Neural progenitor cell (in vitro differentiated cells): ENCODE measurements at places on chromosomes 1 and 21. TPM values are rescaled to one million over a fixed set of nuclear protein-coding genes. Genes with fewer than 3 reads are reported as not detected.
A peak's percentile ranks its signal among the peaks of the same experiment; 100 is the strongest.

DNA sequence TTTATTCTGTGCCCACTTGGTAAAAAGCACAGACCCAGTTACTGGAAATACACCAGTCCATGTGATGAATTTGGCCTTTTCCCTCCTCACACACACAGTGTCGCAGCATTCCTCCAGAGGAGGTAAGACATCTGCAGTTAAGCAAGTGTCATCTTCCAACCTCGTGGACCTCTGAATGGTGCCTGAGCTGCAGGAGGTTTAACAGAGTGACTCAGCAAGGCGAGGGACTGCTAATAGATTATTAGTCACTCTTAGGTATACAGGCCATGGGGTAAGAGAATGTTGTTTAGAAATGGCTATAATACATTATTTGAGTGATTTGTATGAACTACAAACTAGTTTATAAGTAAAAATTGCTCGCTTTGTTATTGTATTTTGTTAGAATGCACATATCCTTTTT lies 8.6 kb upstream of the LRRC8B start:
- no peaks in the 10 kb centered on the region for H3K36me3 ChIP-seq
- H3K27me3 ChIP-seq = no peaks in the 10 kb centered on the region
- no peak overlapping the region for H3K4me3 ChIP-seq
- no peak overlapping the region for H3K27ac ChIP-seq

DNA sequence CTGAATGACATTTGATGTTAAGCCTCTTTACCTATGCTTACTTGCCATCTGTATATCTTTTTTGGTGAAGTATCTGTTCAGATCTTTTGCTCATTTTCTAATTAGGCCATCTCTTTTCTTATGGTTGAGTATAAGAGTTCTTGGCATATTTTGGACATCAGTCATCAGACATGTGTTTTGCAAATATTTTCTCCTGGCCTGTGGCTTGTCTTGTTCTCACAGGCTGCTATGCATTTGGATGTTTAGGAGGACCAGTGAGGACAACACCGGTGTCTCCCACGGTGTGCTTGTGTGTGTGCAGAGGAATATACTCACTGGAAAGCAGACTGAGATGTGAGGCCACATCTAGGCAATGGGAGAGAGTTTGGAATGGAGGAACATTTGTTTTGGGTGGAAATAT lies 87.1 kb upstream of the LYST start:
- no peaks in the 10 kb centered on the region for H3K27me3 ChIP-seq
- no peak overlapping the region for H3K4me3 ChIP-seq
- no peak overlapping the region for H3K27ac ChIP-seq
- DNase-seq = no peak
- H3K4me1 ChIP-seq = peaks cover 5% of the 10 kb centered on the region
- no peaks in the 10 kb centered on the region for H3K36me3 ChIP-seq

DNA sequence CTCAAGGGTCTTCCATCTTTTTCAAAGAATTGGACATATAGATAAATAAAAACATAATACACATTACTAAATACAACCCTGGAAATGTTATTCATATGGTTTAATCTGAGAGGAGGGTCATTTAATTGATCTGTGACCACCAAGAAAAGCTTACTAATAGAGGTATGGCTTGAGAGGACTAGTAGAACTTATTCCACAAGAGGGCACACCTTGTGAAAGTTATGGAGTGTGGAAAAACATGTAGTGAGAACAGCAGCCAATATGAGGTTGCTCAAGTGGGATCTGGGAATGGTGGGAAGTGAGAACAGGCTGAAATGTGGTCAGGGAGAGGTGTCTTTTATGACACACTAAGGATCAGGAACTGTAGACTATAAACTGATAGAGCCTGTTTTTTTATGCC lies 973.5 kb upstream of the B3GALT2 start:
- H3K4me3 ChIP-seq = no peak overlapping the region
- no peaks in the 10 kb centered on the region for H3K36me3 ChIP-seq
- H3K27me3 ChIP-seq = no peaks in the 10 kb centered on the region
- H3K4me1 ChIP-seq = no peaks in the 10 kb centered on the region
- no peak overlapping the region for H3K27ac ChIP-seq

DNA sequence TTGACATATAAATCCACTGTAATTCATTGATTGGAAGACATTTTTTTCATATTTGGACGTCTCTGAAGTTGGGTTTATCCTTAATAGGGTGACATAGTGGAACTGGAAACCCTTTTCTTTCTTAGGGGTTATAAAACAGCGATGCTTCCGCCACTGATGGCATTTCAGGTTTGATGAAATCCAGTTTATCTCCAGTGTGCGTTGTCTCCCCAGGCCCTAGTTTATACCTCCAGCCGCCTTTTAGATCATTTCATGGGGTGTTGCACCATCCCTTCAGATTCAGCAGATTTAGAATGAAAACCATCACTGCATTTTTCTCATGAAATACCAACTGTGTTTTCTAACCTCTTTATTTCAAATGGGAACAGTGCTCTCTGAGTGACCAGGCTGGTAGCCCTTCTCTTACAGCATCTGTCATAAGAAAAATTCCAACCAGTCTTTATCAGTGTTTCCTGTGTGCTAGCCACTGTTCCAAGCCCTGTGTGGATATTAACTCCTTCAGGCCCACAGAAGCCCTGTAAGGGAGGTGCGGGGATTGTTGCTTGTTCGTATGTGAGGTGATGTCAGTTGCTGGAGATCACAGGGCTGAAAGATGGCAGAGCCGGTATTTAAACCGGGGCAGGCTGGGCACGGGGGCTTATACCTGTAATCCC lies 19.0 kb downstream of the H6PD start:
- H3K4me1 ChIP-seq = peaks cover 67% of the 10 kb centered on the region
- peak; percentile 59 for DNase-seq
- H3K36me3 ChIP-seq = no peaks in the 10 kb centered on the region
- H3K27me3 ChIP-seq = peaks cover 15% of the 10 kb centered on the region
- H3K27ac ChIP-seq = peak overlapping the region; percentile 76
- peak overlapping the region; percentile 30 for H3K4me3 ChIP-seq

GRCh38 chr1:169745015-169745861 lies 11.4 kb upstream of the SELE start:
- no peaks in the 10 kb centered on the region for H3K36me3 ChIP-seq
- H3K27me3 ChIP-seq = no peaks in the 10 kb centered on the region
- H3K27ac ChIP-seq = no peak overlapping the region
- DNase-seq = no peak
- no peak overlapping the region for H3K4me3 ChIP-seq
- H3K4me1 ChIP-seq = peaks cover 11% of the 10 kb centered on the region

DNA sequence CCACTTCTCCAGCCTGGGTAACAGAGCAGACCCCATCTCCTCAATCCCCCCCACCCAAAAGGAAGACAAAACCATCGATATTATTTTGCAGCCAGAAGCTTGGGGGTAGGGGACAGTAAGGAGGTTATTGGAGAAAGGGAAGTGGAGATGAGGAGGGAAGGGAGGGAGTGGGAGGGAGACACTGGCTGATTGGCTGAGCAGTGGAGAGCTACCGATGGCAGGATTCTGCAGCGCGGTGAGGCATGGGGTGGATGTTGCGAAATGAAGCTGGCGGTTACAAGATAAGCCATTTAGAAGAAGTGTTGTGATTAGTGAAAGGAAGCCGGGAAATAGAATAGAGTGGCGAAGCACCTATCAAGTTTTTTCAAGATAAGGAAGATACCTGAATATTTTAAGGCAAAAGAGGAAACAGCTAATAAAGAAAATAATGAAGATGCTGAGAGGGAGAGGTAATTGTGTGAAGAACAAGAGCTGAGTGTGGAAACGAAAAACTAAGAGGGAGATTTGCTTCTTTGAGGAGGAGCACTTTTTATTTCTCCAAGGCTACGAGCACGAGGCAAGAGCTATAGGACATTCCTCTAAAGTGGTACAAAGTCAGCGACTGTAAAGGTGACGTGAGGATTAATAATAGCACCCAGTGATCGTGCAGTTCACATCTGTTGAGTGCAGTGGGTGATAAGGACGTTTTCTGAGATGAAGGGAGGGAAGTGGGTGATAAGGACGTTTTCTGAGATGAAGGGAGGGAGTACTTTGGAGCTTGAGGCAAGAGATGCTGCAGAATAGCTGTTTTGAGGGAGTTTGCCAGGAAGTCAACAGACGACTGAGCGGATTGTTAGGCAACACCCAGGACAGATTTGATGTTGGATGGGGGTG lies 103.2 kb upstream of the KIF26B start:
- H3K27me3 ChIP-seq = no peaks in the 10 kb centered on the region
- H3K36me3 ChIP-seq = no peaks in the 10 kb centered on the region
- H3K4me1 ChIP-seq = peaks cover 21% of the 10 kb centered on the region

GRCh38 chr1:248838357-248839167 lies 538 bp downstream of the ZNF672 start:
- peak; percentile 96 for DNase-seq
- H3K36me3 ChIP-seq = no peaks in the 10 kb centered on the region
- H3K4me3 ChIP-seq = peak overlapping the region; percentile 87
- H3K27me3 ChIP-seq = peaks cover 22% of the 10 kb centered on the region

DNA sequence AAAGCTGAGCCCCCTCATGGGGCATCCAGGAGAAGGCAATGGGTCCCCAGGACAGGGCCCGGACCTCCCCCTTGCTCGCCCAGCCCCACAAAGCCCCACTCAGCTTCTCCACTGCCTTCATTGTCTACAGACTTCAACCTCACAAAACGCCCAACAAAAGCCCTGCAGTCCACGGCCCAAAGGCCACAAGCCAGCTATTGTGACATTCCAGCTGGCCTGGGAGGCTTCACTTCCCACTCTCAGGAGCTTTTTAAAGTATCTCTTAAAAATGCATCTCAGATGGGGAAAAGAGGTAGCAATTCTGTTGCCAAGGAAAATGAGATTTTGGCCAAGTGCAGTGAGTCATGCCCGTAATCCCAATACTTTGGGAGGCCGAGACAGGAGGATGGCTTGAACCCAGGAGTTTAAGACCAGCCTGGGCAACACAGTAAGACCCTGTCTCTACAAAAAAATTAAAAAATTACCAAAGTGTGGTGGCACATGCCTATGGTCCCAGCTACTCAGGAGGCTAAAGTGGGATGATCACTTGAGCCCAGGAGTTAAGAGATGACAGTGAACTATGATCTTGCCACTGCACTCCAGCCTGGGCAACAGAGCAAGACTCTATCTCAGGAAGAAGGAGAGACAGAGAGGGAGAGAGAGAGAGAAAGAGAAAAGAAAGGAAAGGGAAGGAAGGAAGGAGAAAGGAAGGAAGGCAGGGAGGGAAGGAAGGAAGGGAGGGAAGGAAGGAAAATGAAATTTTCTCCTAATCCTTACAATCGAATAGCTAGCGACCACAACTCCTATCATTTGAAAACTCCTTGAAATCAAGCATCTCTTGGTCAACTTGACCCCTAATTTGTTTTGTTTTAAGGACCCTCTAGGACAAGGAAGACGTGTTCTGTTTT lies 31.4 kb upstream of the TARDBP start:
- peaks cover 33% of the 10 kb centered on the region for H3K4me1 ChIP-seq
- no peaks in the 10 kb centered on the region for H3K27me3 ChIP-seq
- no peaks in the 10 kb centered on the region for H3K36me3 ChIP-seq
- peak overlapping the region; percentile 30 for H3K4me3 ChIP-seq
- H3K27ac ChIP-seq = peak overlapping the region; percentile 96
- peak; percentile 89 for DNase-seq

- no peaks in the 10 kb centered on the region for H3K4me1 ChIP-seq
- DNase-seq = no peak
- H3K27me3 ChIP-seq = peaks cover 15% of the 10 kb centered on the region
- no peaks in the 10 kb centered on the region for H3K36me3 ChIP-seq
Measured at GRCh38 chr1:116150368-116150767, 39.2 kb downstream of the MAB21L3 start.

- H3K27me3 ChIP-seq = no peaks in the 10 kb centered on the region
- H3K4me1 ChIP-seq = no peaks in the 10 kb centered on the region
- no peak overlapping the region for H3K4me3 ChIP-seq
- H3K36me3 ChIP-seq = no peaks in the 10 kb centered on the region
- DNase-seq = peak; percentile 82
Measured at GRCh38 chr1:181936768-181937581, 124.5 kb downstream of the ZNF648 start.

DNA sequence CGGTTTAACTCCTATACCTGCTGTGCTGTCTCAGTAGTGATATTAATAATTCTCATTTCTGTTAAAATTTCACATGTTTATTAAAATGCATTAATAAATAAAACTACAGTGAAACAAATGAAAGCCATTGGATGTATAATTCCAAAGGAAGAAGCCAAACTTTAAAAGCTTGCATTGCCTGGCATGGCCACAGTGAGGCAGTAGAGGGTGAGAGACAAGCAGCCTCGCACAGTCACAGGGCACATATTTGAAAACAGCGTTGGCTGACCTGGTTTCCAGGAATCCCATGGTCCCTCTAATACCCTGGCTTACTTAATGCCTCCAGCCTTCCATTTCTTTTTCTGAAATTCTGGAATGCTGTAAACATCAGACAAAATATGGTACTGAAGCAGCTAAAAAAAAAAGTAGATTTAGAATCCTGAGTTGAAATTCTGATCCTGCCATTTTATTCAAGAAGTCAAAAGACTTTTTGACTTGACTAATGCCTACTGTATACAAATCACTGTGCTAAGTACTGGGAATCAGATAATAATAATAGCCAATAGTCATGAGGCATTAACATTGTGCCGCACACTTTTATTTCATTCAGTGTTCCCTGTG lies 6.7 kb upstream of the RNASEL start:
- no peak overlapping the region for H3K4me3 ChIP-seq
- H3K36me3 ChIP-seq = no peaks in the 10 kb centered on the region
- DNase-seq = peak; percentile 78
- H3K4me1 ChIP-seq = no peaks in the 10 kb centered on the region
- no peaks in the 10 kb centered on the region for H3K27me3 ChIP-seq

DNA sequence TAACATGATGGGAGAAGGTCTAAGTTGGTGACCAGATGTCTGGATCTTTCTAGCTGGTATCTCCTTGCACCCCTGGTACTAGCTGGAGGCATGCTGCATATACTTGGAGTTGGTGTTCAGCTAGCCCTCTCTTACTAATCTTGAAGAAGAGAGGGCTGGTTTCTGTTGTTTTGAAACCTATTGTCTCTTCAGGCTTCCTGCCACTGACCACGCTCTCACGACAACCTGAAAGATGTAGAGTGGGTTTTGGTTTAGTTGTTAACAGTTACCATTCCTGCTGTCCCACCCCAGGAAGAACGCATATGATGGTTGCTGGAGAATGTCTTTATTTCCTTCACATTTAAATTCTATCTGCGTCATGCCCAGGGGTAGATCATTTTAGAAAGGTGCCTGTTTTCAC lies 3.6 kb downstream of the MAN1C1 start:
- H3K27me3 ChIP-seq = peaks cover 30% of the 10 kb centered on the region
- no peak overlapping the region for H3K27ac ChIP-seq
- H3K4me1 ChIP-seq = peaks cover 22% of the 10 kb centered on the region
- no peak overlapping the region for H3K4me3 ChIP-seq
- no peaks in the 10 kb centered on the region for H3K36me3 ChIP-seq

- H3K27ac ChIP-seq = no peak overlapping the region
Measured at GRCh38 chr1:168786476-168787330, 57.7 kb upstream of the DPT start.

DNA sequence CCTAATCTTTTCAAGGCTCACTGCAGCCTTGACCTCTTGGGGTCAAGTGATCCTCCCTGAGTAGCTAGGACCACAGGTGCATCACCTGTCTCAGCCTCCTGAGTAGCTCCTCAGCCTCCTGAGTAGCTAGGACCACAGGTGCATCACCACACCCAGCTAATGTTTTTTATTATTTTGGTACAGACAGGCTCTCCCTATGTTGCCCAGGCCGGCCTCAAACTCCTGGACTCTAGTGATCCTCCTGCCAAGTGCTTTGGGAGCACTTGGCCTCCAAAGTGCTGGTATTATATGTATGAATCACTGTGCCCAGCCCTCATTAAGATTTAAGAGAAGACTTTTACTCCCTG lies 58.5 kb upstream of the S1PR1 start:
- no peaks in the 10 kb centered on the region for H3K27me3 ChIP-seq
- no peak overlapping the region for H3K4me3 ChIP-seq
- no peaks in the 10 kb centered on the region for H3K36me3 ChIP-seq

Gene LIN28A
- 1,311 and 1,384 TPM in 2 replicates for total RNA-seq

Gene MMEL1
- total RNA-seq = 0.19 and 0.31 TPM in 2 replicates
